Activated CD4-positive, alpha-beta T cell treated with anti-CD3 and anti-CD28 coated beads, Interleukin-2, amount 50 U/mL, for 24 hours (primary cell): ENCODE measurements at places on chromosomes 11 and 22.

- DNase-seq: no peak
Measured at GRCh38 chr22:24894998-24895397, 51.5 kb downstream of the LHFPL7 start.

GRCh38 chr11:3165916-3166267 lies 782 bp upstream of the OSBPL5 start:
- DNase-seq: no peak

- no peak for DNase-seq
Measured at GRCh38 chr22:35684270-35684700, 33.4 kb upstream of the APOL5 start.

GRCh38 chr11:113286509-113287497 lies 27.6 kb upstream of the TTC12 start:
- DNase-seq: no peak

GRCh38 chr22:46267431-46268279 lies at the start of gene TTC38:
Gene TTC38, plus strand, starts transcription at chr22:46268008. Its CDS starts 32 bp downstream, at chr22:46268040.
- no peak for DNase-seq

DNA sequence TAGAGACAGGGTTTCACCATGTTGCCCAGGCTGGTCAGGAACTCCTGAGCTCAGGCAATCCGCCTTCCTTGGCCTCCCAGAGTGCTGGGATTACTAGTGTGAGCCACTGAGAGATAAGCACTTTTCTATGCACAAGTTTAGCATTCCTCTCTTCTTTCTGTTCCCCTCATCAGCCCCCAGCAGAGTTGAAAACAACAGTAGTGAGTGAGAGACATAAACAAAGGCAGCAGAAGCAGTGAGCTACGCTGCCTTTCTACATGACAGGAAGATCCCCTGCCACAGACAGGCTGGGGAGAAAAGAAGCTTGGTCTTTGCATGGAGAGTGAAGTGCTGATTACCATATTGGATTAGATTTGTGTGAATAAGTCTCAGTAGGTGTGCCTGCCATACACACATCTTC lies 392.0 kb upstream of the KIRREL3 start:
- no peak for DNase-seq

DNA sequence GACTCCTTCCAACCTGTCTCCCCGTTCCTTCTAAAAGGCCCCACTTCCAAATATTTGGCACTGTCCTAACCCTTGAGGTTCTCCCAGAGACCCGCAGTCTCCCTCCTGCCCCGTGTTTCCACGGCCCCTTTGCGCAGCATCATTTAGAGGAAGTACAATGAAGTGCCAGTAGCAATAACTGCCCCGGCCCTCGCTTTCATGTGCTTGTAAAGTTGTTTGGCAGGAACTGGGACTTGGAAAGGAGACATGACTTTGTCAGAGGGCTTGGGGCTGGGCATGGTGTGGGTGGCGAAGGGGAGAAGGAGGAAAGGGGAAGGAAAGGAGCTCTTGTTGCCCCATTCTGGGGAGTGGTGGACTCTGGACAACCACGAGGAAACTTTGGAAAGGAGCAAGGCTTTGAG lies 2.6 kb downstream of the CD44 start:
- DNase-seq: no peak

DNA sequence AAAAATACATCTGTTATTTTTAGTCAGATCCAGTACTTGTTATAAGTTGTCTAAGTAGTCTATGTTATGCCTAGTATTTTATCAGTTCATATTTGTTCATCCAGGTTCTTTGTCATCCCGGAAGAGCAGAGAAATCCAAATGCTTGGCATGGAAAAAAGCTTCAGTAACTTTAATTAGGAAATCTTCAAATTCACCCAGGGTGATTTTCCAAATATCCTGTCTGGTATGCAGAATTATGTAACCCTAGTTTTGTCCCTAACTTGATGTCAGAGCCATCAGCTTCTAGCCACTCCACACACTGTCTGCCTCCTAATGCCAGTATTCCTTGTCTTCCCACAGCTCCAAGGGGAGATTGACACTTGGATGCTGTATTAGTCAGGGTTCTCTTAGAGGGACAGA lies 216.2 kb downstream of the ARHGAP42 start:
- DNase-seq: no peak

DNA sequence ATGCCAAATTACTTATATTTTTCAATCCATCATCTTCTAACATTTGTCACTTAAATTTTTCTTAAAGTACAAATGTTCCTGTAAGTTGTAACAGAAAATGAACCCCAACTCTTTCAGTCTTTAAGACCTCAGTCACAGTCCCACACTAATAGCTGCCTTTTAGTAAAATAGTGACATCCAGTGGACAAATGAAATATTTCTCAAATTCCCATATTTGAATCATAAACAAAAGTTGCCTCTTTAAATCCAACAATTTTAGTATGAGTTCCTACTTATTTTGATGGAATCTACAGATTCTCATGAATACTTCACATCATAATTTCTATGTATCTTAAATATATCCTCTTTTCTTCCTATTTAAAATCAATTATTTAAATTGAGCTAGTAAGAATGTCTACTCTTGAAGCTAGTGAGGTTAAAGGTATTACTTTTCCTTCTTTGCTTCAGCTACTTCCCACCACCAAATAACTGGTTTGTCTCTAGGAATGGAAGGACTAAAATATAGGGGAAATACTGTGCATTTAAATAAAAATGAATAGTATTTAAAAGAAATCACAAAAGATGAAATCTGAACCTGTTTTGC lies 9.2 kb downstream of the LIN7C start:
- DNase-seq: no peak

GRCh38 chr11:898540-899190 lies 11.9 kb downstream of the CHID1 start:
- no peak for DNase-seq

DNA sequence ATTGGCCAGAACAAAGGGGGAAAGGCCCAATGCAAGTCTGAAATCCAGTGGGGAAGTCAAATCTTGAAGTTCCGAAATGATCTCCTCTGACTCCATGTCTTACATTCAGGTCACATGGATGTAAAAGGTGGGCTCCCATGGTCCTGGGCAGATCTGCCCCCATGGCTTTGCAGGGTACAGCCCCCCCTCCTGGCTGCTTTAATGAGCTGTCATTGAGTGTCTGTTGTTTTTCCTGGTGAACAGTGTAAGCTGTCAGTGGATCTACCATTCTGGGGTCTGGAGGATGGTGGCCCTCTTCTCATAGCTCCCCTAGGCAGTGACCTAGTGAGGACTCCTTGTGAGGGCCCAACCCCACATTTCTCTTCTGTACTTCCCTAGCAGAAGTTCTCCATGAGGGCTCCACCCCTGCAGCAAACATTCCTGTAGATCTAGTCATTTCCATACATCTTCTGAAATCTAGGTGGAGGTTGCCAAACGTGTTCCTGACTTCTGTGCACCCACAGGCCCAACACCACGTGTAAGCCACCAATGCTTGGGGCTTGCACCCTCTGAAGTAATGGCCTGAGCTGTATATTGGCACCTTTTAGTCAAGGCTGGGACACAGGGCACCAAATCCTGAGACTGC lies 9.3 kb downstream of the CARD18 start:
- DNase-seq: no peak

DNA sequence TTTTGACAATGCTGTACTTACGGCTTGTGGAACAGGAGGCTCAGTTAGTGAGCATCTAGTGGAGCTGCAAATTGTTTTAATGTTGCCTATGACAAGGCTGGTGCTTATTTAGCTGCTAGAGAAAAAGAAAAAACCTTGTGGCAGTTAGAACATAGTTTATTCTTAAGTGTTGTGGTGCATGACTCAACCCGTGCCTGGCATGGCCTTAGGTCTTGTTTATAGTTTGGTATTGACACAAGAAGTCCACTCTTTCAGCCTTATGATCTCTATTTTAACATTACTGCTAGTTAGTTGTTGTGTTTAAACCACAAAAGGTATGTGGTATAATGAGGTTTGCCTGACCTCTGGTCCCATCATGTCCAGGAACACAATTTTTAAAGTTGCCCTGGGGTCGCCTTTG lies 744.6 kb downstream of the FAM181B start:
- no peak for DNase-seq

DNA sequence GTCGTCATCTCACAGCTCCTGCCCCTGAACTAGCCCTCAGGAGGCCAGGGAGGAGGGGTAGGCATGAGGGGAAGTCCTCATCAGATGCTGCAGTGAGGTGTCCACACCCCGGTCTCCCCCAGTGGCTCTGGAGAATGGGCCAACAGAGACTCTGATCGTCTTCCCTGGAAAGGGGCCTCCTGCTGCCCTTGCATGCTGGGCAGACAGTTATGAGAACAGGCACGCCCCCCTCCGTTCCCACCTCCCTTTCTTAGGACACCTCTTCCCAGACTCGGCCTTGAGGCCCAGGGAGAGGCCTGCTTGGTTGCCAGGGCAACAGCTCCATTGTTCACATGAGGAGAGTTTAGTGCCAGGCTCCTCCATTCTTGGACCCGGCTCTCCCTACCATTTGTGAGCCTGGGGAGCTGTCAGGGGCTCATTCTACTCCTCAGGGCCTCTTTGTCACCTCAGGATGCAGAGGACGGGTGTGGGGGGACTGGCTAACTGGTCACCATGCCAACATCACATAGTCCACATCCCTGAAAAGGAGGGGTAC lies 157.7 kb downstream of the TTC17 start:
- no peak for DNase-seq
